ENCODE measurements at places on chromosomes 4 and X. TPM values are rescaled to one million over a fixed set of nuclear protein-coding genes. Genes with fewer than 3 reads are reported as not detected.
A peak's percentile ranks its signal among the peaks of the same experiment; 100 is the strongest.

DNA sequence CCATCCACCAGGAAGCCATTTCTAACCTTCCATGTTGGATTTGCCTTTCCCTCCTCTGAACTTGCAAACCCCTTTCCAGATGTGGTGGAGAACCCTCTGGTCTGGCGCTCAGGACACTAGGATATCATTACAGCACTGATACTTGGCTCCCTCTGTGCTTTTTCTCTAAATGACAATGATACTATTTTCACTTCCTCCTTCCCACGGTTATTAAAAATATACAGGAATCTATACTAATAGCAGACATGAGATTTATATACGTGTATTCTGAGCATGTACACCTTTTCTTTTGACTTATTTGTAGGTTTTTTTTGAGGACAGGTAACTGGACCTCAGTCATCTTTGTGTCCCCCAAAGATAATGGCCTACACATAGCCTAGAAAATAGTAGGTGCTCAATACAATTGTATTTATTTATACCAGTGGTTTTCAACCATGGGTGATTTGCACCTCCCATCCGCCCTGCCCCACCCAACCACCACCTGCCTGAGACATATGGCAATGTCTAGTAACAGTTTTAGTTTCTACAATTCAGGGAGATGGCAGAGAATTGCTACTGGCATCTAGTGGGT, 60.4 kb upstream of the PLAC8 start:
- no peak for DNase-seq

DNA sequence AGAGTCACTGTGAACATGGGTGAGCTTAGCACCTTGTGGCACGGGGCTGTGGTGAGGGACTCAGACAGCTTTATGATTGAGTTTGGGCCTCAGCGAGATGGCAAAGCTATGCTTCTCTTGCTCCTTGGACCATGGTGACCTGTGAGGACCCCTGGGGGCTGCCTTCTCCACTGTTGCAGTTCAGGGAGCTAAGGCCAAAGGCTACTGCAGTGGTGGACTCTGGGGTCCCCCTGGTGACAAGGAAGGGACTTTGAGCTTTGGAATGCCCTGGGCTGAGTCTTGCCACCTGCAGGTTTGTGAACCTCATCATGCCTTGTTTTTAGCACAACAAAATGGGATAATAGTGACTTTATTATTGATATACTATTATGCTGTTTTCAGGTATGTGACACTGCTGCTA, 36.5 kb downstream of the TBL1X start:
- DNase-seq = peak; percentile 17

GRCh38 chr4:88295656-88296055, 11.3 kb upstream of the PPM1K start:
- DNase-seq = no peak

GLRA3 gene
- total RNA-seq = not detected

HS3ST1 gene
- total RNA-seq = 0.94 TPM

- DNase-seq = no peak
Measured at GRCh38 chr4:153651116-153651515, 33.0 kb upstream of the TLR2 start.
